Left lung (tissue), 14 donors: ENCODE measurements at places on chromosomes 2 and 18. TPM values are rescaled to one million over a fixed set of nuclear protein-coding genes. Genes with fewer than 3 reads are reported as not detected.
A peak's percentile ranks its signal among the peaks of the same experiment; 100 is the strongest.

DNA sequence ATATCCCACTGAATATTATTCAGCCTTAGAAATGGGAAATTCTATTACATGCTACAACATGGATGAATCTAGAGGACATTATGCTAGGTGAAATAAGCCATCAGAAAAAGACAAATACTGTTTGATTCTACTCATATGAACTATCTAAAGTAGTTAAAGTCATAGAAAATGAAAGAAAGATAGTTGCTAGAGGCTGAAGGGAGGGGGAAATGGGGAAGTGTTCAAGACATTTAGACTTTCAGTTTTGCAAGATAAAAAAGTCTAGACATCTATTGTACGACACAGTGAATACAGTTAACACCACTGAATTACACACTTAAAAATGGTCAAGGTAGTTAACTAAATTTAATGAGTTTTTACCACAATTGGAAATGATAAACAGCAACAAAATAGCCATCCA, 835.9 kb upstream of the CHAC2 start:
- H3K27me3 ChIP-seq, result no peaks in the 10 kb centered on the region
- no peak overlapping the region for H3K27ac ChIP-seq
- no peaks in the 10 kb centered on the region for H3K4me1 ChIP-seq
- no peaks in the 10 kb centered on the region for H3K36me3 ChIP-seq

Gene ZNF804A
- not detected for polyA plus RNA-seq

- no peaks in the 10 kb centered on the region for H3K27me3 ChIP-seq
- no peak for DNase-seq
- H3K27ac ChIP-seq, result no peak overlapping the region
- H3K4me3 ChIP-seq, result no peak overlapping the region
- H3K36me3 ChIP-seq, result no peaks in the 10 kb centered on the region
- H3K4me1 ChIP-seq, result no peaks in the 10 kb centered on the region
Measured at GRCh38 chr2:173298536-173299097, 56.1 kb upstream of the CDCA7 start.

- no peaks in the 10 kb centered on the region for H3K27me3 ChIP-seq
- H3K27ac ChIP-seq, result no peak overlapping the region
- no peaks in the 10 kb centered on the region for H3K36me3 ChIP-seq
- H3K4me3 ChIP-seq, result no peak overlapping the region
- H3K4me1 ChIP-seq, result no peaks in the 10 kb centered on the region
- no peak for DNase-seq
Measured at GRCh38 chr2:151071382-151071781, 190.3 kb downstream of the RBM43 start.

DNA sequence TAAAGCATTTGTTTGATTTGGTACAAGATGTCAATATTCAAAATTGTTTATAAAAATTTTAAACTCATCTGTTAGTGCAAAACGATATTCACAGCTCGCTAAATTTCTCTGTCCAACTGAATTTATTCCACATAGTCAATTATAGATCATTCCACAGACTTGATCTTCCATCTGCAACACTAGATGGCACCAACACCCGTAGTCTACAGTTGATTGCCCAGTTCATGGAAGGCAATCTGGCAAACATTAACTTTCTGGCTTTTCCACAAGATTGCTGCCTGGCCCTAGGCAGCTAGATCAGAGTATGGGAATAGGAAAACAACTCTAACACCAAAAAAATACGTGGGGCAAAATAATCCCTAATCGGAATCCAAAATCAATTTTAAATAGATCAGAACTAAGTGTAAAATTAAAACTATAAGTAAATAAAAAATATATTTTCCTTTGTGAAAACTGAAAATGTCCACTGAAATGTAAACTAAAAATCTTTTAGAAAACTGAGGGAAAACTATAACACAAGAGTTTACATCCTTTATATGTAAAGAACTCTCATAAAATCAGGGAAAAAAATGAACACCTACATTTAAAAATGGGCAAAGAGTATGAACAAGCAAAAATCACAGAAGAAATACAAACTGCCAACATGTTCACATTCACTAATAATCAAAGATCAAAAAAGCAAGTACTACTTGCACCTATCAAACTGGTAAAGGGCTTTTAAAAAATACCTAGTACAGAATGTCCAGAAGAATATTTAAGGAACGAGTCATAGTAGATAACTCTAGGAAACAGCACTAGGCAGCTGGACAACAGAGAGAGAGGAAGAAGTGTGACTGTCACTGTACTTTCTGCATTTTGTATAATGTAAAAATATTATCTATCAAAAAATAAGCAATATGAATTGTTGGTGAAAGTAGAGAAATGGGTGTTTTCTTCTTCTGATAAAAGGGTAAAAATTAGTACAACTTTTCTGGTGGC, 35.0 kb downstream of the RTN4 start:
- no peaks in the 10 kb centered on the region for H3K36me3 ChIP-seq
- peaks cover 36% of the 10 kb centered on the region for H3K4me1 ChIP-seq
- H3K4me3 ChIP-seq, result no peak overlapping the region
- H3K27me3 ChIP-seq, result no peaks in the 10 kb centered on the region

- H3K36me3 ChIP-seq, result no peaks in the 10 kb centered on the region
- H3K27ac ChIP-seq, result no peak overlapping the region
- no peak for DNase-seq
Measured at GRCh38 chr18:49913221-49913620, 99.9 kb upstream of the ACAA2 start.

DNA sequence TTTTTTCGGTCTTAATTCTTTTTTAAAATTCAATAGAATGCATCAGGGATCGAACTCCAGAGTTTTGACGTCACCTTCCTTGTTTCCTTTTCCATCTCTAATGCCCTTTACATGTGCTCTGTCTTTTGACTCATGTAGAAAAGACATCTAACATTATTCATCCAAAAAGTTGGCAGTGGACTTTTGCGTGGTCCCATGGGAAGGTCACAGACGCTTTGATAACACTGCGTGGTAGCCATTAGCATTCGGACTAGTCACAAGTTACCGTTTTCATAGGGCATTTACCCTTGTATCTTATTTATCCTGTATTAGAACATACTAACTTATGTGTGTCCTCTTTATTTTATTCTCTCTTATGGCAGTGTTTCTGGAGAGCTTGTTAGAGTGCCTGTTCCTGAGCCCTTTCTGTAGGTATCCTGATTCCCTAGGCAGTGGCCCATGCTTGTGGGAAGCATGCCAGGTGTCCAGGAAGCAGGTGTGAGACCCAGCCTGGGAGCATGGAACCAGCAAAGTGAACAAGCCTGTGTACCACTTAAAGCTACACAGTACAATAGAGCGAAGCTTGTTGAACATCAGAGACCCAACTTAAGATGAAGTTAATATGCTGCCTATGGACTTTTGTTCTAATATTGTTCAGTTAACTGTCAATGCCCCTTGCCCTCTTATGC, 73.6 kb upstream of the RBM44 start:
- no peaks in the 10 kb centered on the region for H3K27me3 ChIP-seq
- H3K4me1 ChIP-seq, result peaks cover 27% of the 10 kb centered on the region
- H3K27ac ChIP-seq, result peak overlapping the region; percentile 63
- no peak overlapping the region for H3K4me3 ChIP-seq

GRCh38 chr2:241606186-241606585, 30.8 kb downstream of the THAP4 start:
- H3K27ac ChIP-seq, result no peak overlapping the region
- H3K36me3 ChIP-seq, result peaks cover 49% of the 10 kb centered on the region
- peaks cover 5% of the 10 kb centered on the region for H3K27me3 ChIP-seq

Gene C2orf74
- 12.0 TPM for polyA plus RNA-seq
